Stimulated activated CD4-positive, alpha-beta T cell treated with anti-CD3 and anti-CD28 coated beads, Interleukin-1b, Interleukin-23, amount 100 ng/mL, for 4 hours (primary cell): ENCODE measurements at places on chromosomes 3 and 15.

DNA sequence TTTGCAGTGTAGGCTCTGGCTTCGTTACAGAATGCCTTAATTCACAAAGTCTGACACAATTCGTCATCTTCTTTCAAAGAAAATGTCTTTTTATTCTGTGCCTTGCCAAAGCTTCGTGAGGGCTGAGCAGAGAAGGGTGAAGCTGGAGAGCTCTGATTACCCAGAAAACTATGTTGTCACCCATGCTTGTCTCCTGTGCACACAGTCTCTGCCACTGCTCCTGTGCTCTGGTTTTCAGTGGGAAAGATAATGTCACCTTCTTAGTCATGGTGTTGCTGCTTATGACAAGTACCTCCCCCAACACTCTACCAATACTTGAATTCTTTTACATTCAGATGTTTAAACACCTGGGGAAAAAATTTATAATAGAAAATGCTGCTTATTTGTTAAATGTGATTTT lies 509.2 kb upstream of the GRM7 start:
- DNase-seq: no peak

GRCh38 chr3:47385007-47385406 lies 4.2 kb downstream of the PTPN23 start:
- no peak for DNase-seq

DNA sequence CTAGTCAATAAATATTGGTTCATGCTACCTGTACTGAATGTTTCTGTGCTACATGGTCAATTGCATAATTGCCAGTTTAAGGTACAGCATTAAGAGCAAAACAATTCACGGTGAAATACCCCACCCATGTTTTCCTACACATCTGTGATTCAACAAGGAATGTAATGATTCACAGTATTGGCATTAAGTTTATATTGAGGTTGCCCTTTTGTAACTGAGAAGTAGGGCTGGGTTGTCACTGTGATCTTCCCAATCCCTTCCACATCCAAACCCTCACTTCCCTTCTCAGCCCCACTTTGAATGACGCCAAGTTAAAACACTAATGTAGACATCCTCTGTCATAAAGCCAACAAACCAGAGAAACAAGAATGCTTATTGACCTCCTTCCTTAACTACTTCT lies 112.0 kb upstream of the TJP1 start:
- DNase-seq: no peak

DNA sequence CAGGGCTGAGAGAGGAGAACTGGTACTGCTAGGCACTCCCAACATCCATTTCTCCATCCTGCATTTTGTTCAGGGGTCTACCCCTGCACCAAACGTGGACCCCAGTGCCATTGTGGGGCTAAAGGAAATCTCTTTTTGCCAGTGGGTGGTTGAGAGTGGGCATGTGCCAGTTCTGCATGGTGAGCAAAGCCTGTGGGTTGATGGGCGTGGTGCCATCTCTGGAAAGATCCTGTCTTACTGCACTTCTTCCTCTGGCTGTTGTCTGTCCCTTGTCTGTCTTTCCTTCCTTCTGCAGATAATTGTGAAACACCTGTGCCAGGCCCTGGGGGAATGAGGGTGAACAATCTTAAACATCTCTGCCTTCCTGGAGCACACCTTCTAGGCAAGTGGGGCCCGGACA lies 1.4 kb upstream of the RARRES1 start:
- DNase-seq: no peak

GRCh38 chr3:192861972-192862371 lies 55.7 kb downstream of the MB21D2 start:
- no peak for DNase-seq

- no peak for DNase-seq
These were observed 300.1 kb upstream of the PROK2 start for GRCh38 chr3:72085036-72085435.

- no peak for DNase-seq
These were observed 191.7 kb downstream of the GOLGA6L6 start for GRCh38 chr15:20349774-20350498.

- no peak for DNase-seq
These were observed 121.9 kb downstream of the FNDC3B start for GRCh38 chr3:172161133-172161789.

DNA sequence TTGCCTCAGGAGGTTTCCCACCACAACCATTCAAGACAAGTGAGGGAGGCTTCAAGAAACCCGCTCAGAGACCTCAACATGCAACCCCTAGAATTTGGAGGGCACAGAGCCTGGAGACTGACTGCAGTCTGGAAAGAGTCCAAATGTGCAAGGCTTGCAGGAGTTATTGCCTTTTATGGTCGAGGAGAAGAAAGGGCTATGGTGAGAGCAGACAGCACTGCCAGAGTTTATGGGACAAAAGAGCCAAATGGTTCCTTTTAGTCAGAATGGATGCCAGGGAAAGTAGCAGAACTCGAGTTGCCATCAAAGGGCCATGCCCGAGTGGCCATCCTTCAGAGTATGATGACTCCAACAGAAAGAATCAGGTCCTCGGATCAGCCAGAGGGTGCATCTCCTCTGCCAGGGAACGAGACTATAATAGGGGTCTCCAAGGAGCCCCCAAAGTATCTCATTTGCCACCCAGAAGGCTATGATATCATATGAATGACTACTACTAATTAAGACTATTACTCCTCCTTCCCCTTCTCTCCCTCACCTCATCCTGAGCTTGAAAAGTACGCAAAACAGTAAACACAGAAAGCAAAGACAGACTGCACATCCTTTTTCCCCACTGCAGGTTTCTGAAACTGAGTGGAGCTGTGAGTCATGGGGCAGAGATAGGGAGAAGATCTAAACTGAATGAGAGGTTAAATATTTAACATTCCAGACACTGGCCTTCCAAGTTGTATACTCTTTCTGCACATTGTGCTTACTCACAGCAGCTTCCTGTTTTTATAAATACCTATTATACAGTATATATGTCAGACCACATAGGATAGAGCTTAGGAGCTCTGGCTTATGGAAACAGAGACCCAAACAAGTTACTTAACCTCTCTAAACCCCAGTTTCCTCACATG lies 33.9 kb upstream of the TMCO5A start:
- DNase-seq: no peak

DNA sequence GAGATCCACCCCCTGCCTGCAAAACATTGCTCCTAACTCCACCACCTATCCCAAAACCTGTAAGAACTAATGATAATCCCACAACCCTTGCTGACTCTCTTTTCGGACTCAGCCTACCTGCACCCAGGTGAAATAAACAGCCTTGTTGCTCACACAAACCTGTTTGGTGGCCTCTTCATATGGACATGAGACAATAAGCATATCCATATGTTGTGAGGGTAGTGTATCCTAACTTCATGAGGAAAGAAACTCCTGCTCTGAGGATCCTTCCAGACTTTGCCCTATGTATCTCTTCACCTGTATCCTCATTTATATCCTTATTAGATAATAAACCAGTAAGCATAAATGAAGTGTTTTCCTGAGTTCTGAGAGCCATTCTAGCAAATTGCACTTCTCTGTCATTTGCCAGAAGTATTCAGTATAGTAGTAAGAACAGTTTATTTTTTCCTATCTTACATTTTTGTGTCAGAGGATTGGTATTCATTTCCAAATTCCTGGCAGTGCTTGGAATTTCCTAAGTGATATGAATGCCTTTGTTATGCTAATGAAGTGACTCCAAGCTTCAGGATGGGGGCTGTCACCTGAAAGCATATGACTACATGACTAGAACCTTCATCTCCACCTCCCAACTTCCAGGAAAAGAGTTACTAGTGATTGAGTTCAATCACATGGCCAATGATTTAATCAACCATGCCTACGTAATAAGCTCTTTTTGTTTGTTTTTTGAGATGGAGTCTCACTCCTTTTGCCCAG lies 30.2 kb downstream of the TTBK2 start:
- no peak for DNase-seq

- DNase-seq: no peak
These were observed 20.2 kb downstream of the DUOX2 start for GRCh38 chr15:45093622-45094357.

GRCh38 chr3:61778095-61778494 lies 216.7 kb downstream of the PTPRG start:
- no peak for DNase-seq

- DNase-seq: no peak
These were observed 167.3 kb downstream of the ALCAM start for GRCh38 chr3:105533960-105534359.

DNA sequence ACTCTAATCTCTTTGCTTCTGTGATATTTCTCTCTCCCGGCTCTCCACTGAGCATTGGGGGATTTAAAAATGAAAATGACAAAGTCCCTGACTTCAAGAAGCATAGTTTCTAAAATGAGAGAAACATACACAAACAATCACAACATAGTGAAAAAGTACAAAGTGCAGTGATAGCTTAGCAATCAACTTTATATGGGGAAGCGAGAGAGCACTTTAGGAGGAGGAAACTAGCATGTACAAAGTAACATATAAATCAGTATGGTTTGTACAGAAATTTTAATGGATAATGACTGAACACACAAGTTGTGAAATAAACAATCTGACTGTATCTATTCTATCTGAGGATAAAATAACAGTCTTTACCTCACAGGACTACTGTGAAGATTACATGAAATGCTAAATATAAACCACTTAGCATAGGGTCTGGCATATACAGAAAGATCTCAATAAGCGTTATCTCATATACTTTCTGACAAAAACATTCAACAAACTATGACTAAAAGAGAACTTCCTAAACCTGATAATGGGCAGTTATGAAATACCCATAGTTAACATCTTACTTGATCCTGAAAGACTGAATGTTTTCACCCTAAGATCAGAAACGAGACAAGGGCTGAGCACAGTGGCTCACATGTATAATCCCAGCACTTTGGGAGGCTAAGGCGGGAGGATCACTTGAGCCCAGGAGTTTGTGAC lies 61.2 kb downstream of the PEAK1 start:
- no peak for DNase-seq
